ENCODE measurements at places on chromosomes 3 and 15.

GRCh38 chr15:75590239-75590638 is 11.1 kb upstream of the PTPN9 start:
- no peak for DNase-seq
- H3K27me3 ChIP-seq: no peaks in the 10 kb centered on the region
- no peak overlapping the region for H3K27ac ChIP-seq

GRCh38 chr3:129213238-129213637 is 29.5 kb upstream of the CNBP start:
- H3K27ac ChIP-seq: no peak overlapping the region
- no peaks in the 10 kb centered on the region for H3K27me3 ChIP-seq
- no peak for DNase-seq

DNA sequence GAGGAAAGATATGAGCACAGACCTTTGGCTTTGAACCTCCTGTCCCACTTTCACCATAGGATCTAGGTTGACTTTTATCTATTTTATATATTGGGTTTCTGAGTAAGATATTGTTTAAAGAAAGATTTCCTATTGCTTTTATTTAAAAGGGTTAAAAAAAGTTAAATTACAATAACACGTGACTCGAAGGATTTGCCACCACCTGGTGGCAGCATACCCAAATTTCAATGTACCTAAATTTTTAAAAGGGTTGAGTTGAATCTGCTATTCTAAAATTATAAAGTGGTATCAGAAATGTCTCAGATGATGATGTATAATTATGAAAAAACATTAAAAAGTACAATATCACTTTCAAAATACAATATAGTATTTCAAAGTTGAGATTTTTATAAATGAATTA is 368.4 kb downstream of the MECOM start:
- no peak overlapping the region for H3K27ac ChIP-seq
- peaks cover 5% of the 10 kb centered on the region for H3K4me1 ChIP-seq
- H3K27me3 ChIP-seq: no peaks in the 10 kb centered on the region
- no peak overlapping the region for H3K4me3 ChIP-seq
- no peak for DNase-seq
- no peaks in the 10 kb centered on the region for H3K36me3 ChIP-seq

DNA sequence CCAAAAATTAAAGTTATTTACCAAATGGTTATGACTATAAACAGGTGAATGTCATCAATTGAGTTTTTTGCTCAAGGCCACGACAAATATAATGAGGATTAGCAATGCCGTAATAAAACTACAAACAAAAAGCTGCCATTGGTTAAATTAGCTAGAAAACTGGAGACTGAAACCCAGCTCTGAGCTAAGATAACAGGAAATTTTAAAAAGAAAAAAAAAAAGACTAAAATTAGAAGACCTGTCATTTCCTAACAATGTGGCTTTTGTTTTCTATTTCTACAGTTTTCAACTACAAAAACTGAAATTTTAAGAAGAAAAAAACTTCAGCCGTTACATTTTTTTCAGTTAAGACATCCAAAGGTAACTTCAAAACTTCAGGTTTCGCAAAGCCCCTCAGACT is 9.7 kb downstream of the SLC12A6 start:
- H3K4me3 ChIP-seq: no peak overlapping the region
- H3K4me1 ChIP-seq: peaks cover 12% of the 10 kb centered on the region
- no peak for DNase-seq
- no peaks in the 10 kb centered on the region for H3K27me3 ChIP-seq
- H3K27ac ChIP-seq: no peak overlapping the region

- H3K27me3 ChIP-seq: peaks cover 87% of the 10 kb centered on the region
- no peak overlapping the region for H3K27ac ChIP-seq
- H3K4me3 ChIP-seq: no peak overlapping the region
- H3K4me1 ChIP-seq: peaks cover 34% of the 10 kb centered on the region
- no peaks in the 10 kb centered on the region for H3K36me3 ChIP-seq
Measured at GRCh38 chr3:27716309-27716708, 5.8 kb downstream of the EOMES start.

DNA sequence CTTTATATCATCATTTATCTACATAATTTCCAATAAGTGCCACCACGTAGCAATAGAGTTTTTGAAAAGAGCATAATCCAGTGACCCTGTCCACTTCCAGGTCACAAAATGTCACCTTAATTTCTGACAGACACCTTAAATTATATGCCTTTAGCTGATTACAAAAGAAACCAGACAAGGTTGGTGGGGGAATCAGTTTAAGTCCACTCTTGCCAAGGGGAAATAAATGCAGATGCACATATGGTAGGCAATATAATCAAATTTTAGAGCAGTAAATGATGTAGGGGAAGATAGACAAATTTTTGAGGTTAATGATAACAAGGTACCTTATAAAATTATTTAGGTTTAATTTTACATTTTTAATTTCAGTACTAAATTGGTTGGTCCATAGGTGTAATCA is 253.5 kb downstream of the ZIC1 start:
- H3K36me3 ChIP-seq: no peaks in the 10 kb centered on the region
- no peaks in the 10 kb centered on the region for H3K4me1 ChIP-seq
- H3K27ac ChIP-seq: no peak overlapping the region
- no peaks in the 10 kb centered on the region for H3K27me3 ChIP-seq
- no peak for DNase-seq

DNA sequence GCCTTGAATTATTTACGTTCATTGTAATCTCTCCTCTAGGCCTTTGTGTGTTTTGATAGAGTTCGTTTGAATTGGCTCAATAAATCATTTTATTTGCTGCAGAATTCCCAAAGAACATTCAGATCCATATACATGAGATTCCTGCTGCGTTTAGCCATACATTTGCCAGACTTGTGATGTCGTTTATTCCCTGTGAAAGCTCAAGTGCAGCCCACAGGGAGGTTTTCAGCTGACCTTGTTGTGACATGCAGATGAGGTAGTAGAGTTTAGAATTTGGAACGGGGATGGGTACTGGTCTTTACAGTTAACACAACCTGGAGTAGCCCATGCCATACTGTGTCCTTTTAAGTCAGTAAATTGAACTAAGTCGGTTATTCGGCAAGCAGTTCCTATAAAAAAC is at the start of gene C3orf20:
Gene C3orf20, plus strand, starts transcription at position 301 of the 400 bp plus-strand sequence. CDS start 7,573 bp downstream, outside the sequence.
- peaks cover 36% of the 10 kb centered on the region for H3K36me3 ChIP-seq
- H3K4me1 ChIP-seq: no peaks in the 10 kb centered on the region
- no peaks in the 10 kb centered on the region for H3K27me3 ChIP-seq
- no peak within 1 kb of the TSS for H3K4me3 ChIP-seq

DNA sequence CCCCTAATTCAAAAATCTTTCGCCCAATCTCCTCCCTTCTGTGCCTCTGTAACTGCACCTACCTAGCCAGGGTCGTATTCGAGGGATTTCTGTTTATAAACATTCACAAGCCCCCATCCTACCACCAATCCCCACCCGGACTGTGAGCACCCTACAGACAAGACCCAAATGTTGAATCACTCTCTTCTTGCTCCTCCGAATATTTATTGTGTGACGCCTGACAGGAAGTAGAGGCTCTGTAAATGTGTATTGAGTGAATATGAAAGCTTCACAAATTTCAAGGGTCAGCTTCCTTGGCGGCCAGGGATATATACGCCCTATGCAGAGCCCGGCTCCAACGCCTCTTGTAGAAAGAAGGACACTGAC is 1.6 kb downstream of the BDH1 start:
- H3K36me3 ChIP-seq: no peaks in the 10 kb centered on the region
- DNase-seq: no peak
- peak overlapping the region; percentile 91 for H3K4me3 ChIP-seq
- peaks cover 17% of the 10 kb centered on the region for H3K4me1 ChIP-seq

- H3K4me3 ChIP-seq: no peak overlapping the region
- H3K4me1 ChIP-seq: no peaks in the 10 kb centered on the region
- no peaks in the 10 kb centered on the region for H3K36me3 ChIP-seq
- no peak overlapping the region for H3K27ac ChIP-seq
- no peaks in the 10 kb centered on the region for H3K27me3 ChIP-seq
- no peak for DNase-seq
Measured at GRCh38 chr15:83813682-83814081, 159.8 kb downstream of the ADAMTSL3 start.

DNA sequence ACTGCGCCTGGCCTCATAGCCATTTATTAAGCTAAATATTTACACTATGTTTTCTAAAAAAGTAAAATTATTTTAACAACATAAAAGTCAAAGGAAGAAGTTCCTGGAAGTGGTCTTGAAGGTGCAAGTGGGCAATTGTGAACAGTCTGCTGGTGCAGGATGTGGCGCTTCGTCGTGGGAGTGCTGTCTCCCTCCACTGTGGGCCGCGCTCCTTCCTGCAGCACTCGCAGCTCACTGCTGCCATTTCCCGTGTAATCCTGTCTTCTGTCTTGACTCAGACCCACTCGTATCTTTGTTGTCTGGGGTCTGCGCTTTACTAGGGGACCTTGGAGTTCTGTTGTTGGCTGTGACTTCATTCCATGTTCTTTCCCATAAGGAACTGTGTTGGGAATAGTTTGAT is 56.3 kb downstream of the APBA2 start:
- H3K4me1 ChIP-seq: no peaks in the 10 kb centered on the region
- no peak overlapping the region for H3K4me3 ChIP-seq
- no peak for DNase-seq

GRCh38 chr3:87503900-87504498 is 227.6 kb upstream of the POU1F1 start:
- H3K27me3 ChIP-seq: no peaks in the 10 kb centered on the region
- DNase-seq: no peak
- H3K36me3 ChIP-seq: no peaks in the 10 kb centered on the region
- no peak overlapping the region for H3K4me3 ChIP-seq

DNA sequence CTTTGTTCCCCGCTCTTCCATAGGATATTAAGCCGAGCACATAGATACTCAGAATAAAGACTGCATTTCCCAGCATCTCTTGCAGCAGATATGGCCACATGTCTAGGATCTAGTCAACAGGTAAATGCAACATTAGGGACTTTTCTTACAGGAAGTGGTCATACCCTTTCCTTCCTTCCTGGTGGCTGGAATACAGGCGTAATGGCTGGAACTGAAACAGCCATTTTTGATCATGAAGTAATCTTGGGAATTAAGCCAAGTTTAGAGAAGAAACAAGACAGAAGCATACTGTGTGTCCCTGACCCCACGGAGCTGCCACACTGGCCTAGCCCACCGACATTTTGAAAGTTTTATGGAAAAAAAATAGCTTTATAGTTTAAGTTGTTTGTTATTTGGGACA is 234.0 kb downstream of the XXYLT1 start:
- no peaks in the 10 kb centered on the region for H3K36me3 ChIP-seq
- DNase-seq: no peak
- no peaks in the 10 kb centered on the region for H3K27me3 ChIP-seq
- peaks cover 13% of the 10 kb centered on the region for H3K4me1 ChIP-seq

DNA sequence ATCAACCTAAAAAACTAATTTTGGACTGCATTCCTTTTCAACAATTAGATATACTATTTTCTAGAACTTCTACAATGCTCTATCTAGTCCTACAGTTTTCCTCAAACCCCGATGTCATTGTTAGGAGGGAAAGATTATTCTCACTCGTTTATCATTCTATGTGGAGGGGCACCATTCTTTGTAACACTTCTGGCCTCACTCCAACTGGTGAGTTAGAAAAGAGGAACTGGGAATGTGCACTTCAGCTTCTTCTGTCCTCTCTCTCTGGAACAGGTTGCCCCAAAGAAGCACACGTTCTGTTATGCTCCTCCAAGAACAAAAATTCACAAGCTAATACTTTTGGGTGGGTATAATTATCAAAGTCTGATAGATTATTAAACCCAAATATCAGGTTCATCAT is 137.9 kb downstream of the UACA start:
- no peaks in the 10 kb centered on the region for H3K27me3 ChIP-seq
- no peaks in the 10 kb centered on the region for H3K4me1 ChIP-seq
- H3K27ac ChIP-seq: no peak overlapping the region
- H3K4me3 ChIP-seq: no peak overlapping the region

DNA sequence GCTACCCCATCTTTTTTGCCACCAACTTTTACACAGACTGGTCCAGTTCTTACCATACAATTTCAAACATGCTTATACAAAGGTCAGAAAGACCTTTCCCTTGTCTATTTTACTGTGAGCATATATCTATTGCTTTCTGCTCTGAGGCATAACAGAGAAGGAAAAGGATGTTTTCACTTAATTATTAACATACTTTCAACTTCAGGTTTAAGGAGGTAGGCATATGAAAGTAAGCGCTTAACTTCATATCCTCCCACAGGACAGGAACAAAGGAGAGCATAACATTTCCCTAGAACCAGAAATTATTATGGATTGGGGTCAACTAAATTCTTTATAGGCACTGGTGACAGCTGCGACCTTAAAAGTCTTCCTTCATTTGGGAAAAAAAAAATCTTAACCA is 1.1 kb downstream of the MYEF2 start:
- H3K4me1 ChIP-seq: no peaks in the 10 kb centered on the region
- DNase-seq: no peak
- H3K27ac ChIP-seq: peak overlapping the region; percentile 74

DNA sequence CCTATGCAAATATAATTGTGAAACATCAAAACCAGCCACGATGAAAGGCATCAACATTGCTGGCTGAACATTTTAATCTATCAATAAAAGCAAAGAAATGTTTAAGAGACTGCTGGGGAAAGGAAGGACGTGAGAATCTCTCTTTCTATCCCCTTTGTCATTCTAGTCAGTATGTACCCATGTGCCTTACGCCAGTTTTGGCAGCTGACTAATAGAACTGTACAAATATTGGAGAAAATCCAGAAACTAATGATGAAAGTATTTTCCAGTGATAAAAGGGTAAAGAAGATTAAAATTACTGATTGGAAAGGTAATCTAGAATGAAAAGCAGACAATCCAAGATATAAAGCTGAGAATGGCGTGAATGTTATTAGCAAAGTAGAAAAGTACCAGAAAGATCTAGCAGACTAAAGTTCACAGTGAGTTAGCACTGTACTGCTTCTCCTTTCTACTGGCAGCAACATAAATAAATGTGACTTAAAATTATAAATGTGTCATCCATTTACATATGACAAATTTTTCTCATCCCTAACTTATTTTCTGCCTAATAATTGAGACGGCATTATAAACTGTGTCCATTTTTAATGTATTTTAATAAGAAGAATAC is 401.9 kb upstream of the CNTN4 start:
- H3K36me3 ChIP-seq: no peaks in the 10 kb centered on the region
- no peak overlapping the region for H3K4me3 ChIP-seq
- H3K27ac ChIP-seq: no peak overlapping the region
- H3K27me3 ChIP-seq: no peaks in the 10 kb centered on the region
- no peaks in the 10 kb centered on the region for H3K4me1 ChIP-seq

- H3K4me3 ChIP-seq: no peak overlapping the region
- peaks cover 18% of the 10 kb centered on the region for H3K4me1 ChIP-seq
- no peak overlapping the region for H3K27ac ChIP-seq
- no peaks in the 10 kb centered on the region for H3K36me3 ChIP-seq
- no peak for DNase-seq
- H3K27me3 ChIP-seq: peaks cover 4% of the 10 kb centered on the region
Measured at GRCh38 chr3:49552087-49552486, 2.2 kb upstream of the BSN start.

DNA sequence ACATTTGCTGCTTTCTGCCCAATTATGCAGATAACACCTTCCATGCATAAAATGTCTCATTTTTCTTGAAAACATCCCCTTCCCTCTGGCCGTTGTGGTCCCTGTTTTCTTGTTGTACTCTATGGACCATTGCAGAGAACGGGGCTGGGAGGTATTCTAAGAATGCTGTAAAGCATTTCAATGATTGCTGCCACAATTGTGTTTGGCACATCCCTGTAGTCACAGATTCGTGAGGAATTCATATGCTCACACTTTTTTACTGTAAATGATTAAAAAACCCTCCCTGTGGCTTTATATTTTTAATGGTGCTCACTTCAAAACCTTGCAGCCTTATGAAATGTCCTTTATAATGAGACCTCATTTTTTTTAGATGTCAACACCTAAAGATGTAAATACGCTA is 207.2 kb upstream of the GBE1 start:
- H3K27me3 ChIP-seq: no peaks in the 10 kb centered on the region
- H3K27ac ChIP-seq: no peak overlapping the region
- no peaks in the 10 kb centered on the region for H3K4me1 ChIP-seq

All from lower lobe of right lung (tissue), 2 donors.